Epithelial cell of proximal tubule (primary cell): ENCODE measurements at places on chromosomes 16 and 17. TPM values are rescaled to one million over a fixed set of nuclear protein-coding genes. Genes with fewer than 3 reads are reported as not detected.

GRCh38 chr17:76704805-76705204, 6.0 kb downstream of the MXRA7 start:
- no peak for DNase-seq

DNA sequence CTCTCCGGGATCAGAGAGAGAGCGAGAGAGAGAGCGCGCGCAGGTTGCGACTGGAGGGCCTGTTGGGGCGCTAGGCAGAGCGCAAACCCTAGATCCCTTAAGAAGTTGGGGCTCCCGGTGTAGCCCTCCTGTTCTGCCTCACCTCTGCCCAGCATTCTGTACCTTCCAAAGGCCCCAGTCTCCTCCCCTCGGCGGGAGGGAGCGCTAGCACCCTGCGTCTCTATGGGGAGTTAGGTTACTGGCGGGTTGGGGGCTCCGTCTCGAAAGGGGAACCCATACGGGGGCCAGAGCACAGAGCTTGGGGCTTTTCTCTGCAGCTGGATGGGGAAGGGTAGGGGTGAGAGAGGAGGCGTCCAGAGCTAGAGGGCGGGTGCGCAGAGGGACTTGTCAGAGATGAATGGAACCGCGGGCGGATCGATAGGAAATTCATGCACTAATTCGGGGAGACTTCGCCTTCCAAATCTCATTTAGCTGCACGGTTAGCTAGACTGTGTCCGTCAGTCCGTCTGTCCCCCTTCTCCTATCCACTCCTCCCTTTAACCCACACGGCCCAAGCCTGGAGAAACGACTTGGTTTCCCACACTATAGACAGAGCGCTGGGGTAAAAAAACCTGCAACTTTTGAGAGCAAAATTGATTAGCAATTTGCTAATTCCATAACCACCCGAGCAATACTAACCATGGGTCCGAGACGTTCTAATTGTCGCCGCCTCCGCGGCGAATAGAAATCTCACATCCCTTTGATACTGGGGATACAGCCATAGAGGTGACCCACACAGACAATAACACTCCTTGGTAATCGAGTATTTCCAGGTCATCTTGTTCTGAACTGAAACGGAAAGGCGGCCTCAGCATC, 693 bp upstream of the HOXB4 start:
- no peak for DNase-seq

GRCh38 chr17:40645291-40645690, 2.3 kb downstream of the SMARCE1 start:
- no peak for DNase-seq

GRCh38 chr16:64282181-64282580, 839.7 kb downstream of the CDH11 start:
- no peak for DNase-seq

CES3 gene
- 0.75 TPM in 1 of 2 replicates, not detected in the other for total RNA-seq
